ENCODE measurements at places on chromosomes 5 and 9.

GRCh38 chr9:108867116-108867515, 5.0 kb downstream of the ACTL7A start:
- DNase-seq: no peak

DNA sequence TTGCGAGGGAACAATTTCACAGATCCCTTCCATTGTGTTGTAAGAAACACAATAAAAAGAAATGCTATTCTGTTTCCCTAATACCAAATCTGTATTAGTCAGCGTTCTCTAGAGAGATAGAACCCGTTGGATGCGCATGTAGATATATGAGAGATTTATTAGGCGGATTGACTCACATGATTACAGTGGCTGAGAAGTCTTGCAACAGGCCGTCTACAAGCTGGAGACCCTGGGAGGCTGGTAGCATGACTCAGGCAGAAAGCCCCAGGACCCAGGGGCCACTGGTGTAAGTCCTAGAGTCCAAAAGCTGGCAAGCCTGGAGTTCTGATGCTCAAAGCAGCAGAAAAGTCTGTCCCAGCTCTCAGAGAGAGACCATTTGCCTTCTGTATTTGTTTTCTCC, 18.4 kb upstream of the IL17B start:
- no peak for DNase-seq

DNA sequence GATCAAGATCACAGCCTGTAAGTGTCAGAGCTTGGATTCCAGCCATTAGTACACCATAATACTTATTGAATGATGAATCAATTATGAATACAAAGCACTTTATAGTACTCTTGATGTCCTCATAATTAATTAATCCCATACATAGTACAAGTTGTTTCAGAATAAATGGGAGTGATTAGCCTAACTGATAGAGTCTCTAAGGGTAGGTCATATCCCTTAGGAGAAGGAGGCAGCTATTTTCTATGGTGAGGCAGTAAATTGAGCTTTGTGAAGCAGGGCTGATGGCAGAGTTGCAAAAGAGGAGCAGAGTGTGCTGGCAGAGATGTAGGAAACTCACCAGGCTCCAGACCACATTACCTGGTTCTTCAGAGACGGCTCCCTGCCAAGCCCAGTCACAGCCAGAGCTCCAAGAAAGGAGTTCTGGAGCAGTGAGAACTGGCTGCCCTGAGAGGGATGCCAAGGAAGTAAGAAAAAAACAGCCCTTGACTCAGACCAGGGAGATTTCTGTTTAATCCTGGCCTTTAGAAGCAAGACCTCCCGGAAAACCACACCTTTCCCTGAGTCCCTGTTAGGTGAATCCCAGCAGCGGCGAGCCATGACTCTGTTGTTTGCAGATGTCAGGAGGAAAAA, 112.9 kb downstream of the SH3TC2 start:
- no peak for DNase-seq

DNA sequence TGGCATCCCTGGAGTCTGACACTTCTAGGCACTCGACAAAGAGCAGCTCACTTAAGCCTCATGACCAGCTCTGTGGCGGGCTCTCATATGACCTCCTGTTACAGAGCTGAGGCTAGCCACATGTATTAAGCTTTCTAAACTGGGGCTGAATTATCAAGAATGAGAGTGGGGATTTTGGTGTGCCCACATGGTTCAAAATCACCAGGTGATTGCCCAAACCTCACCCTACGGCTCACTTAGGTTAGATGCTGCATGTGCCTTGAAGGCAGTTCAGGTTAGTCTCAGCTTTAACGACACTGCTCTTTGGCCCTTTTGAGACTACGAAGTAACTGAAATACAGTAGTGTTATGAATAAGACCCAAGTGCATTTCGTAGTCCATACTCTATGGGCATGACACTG, 39.4 kb upstream of the SMIM32 start:
- DNase-seq: no peak

- DNase-seq: no peak
Observed at GRCh38 chr5:114726131-114726530, 364.3 kb downstream of the KCNN2 start.

DNA sequence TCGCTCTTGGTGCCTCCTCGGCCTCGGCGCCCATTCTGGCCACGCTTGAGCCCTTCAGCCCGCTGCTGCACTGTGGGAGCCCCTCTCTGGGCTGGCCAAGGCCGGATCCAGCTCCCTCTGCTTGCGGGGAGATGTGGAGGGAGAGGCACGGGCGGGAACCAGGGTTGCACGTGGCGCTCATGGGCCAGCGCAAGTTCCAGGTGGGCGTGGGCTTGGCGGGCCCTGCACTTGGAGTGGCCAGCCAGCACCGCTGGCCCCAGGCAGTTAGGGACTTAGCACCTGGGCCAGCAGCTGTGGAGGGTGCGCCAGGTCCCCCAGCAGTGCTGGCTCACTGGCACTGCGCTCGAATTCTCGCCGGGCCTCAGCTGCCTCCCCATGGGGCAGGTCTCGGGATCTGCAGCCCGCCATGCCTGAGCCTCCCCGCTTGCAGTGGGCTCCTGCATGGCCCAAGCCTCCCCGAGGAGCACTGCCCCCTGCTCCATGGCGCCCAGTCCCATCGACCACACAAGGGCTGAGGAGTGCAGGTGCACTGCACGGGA, 106.4 kb downstream of the SMC2 start:
- DNase-seq: no peak

DNA sequence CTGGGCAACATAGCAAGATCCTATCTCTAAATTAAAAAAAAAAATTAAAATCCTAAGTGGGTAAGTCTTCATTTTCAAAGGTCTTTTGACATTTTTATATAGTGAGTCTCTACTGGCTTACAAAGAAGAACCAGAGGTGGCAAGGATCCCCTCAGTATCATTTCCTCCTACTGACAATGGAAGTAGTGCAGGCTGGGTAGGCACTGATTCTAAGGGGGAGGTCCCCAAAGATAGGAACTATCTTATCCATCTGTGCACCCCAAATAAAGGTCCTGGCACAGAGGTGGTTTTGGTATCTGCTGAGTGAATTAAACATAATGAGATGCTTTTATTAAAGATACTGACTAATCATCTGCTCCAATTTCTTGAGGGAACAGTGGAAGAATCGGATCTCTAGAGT, 4.2 kb downstream of the FAM193B start:
- no peak for DNase-seq

DNA sequence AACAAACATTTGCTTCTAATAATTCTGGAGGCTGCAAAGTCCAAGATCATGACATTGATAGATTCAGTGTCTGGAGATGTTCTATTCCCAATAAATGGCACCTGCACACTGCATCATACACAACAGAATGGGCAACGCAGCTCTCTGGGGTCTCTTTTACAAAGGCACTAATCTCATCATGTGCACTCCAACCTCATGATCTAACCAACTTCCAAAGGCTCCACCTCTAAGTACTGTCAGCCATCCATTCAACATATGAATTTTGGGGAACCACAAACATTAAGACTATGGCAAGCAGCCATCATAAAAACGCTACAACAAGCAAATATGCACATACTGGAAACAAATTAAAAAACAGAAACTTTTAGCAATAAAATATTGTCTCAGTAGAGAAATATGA, 121.1 kb downstream of the CYLC2 start:
- no peak for DNase-seq

- no peak for DNase-seq
Observed at GRCh38 chr5:39115644-39116343, 41.6 kb upstream of the RICTOR start.

DNA sequence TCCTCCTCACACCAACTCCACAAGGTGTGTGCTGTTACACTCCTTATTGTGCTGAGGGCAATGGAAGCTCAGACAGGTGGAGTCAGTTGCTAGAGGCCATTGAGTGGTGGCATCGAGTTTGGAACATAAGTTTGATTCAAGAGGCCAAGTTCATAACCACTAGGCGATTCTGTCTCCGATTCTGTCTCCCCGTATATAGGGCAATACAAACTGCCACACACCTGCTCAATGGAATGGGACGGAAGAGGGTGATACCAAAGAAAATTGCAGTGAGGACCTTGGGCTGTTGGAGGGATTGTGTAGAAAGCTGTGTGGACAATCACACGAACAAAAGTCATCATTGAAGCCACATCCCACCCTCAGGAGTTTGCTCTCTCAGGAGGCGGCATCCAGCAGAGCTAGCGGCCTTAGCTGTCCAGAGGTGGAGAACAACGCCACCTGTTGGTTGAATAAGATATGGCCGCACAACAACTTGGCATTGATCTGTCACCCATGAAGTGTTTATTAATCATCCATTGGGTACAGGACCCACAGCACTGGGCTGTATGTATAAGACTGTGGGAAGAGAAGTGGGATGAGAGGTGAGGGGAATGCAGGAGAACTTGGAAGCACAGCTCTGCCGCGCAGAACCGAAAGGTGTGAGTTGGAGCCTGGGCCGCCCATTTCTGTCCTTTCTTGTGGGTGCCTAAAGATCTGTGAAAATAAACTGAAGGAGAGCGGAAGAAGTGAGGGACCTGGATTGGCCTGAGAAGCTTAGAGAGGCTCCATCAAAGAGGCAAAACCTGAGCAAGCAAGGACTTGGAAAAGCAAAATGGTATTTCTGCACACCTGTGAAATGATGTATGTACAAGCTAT, 16.1 kb upstream of the NEUROG1 start:
- DNase-seq: peak; percentile 87

DNA sequence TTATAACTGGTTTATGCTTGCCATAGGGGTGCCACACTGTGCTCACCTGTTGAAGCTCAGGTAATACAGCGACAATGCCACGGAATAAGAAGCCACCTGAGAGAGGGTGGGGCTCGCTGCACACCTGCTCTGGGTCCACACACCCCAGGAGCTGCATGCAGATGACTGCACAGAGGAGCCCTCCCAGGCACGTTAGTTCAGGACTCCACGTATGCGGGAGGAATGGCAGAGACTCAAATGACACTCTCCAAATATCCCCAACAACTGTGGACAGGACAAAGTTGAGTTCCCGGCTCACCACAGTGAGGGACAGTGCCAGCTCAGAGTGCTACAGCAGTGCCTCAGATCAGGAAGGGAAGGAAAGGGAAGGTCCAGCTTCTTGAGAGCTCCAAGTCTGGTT, 5.8 kb upstream of the FCN1 start:
- DNase-seq: no peak

DNA sequence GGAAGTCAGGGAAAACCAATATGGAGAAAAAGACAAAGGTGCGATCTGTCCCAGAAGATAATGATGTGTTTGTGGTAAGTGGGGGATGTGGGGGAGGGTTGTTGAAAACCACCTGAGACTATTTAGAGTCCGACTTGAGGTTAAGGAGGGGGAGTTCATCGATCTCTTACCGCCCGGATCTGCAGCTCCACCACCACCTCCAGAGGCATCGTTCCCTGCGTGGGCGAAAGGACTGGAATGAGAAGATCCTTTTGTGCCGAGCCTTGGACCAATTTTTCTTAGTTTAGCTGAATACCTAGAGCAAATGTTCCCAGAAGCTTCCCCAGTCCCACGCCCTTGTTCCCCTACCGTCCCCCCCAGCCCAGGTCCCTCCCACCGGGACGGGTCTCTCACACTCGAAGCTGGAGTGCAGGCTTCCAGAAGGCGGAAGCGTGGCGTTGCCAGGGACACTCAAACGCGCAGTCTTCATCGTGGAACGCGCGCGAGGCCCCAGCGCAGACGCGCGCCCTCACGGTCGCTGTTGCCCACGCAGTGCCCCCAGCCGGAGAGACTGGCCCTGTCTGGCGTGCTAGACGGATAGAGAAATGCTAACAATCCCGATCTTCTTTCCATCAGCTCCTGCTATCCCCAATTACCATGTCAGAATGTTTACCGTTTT, at the start of gene SPATA6L:
TSS of gene SPATA6L (minus strand) at position 439 of the 658 bp plus-strand sequence. CDS start at position 209, 230 bp downstream.
- DNase-seq: peak; percentile 71

- DNase-seq: no peak
Observed at GRCh38 chr5:150172556-150172955, 6.0 kb downstream of the CDX1 start.

DNA sequence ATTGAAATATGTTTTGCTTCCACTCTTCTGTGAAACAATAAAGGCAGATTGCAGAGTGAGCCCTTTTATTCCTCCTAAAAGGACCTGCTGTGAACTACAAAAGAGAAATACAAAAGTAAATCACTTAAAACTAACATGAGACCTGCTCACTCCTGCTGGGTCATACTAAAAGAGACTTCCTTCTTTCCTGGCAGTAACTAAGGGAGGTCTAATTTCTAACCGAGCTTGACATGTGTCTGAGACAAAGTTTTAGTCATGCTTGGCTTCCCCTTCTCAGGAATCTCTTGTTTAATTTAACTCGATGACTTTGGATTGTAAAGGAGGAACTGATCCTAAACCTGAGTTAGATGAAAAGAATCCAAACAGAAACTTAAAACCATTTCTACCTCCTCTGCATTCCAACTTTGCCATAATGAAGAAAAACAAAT, 86.4 kb upstream of the CDH6 start:
- DNase-seq: no peak

- DNase-seq: no peak
Observed at GRCh38 chr9:132631685-132632084, 38.1 kb downstream of the DDX31 start.

DNA sequence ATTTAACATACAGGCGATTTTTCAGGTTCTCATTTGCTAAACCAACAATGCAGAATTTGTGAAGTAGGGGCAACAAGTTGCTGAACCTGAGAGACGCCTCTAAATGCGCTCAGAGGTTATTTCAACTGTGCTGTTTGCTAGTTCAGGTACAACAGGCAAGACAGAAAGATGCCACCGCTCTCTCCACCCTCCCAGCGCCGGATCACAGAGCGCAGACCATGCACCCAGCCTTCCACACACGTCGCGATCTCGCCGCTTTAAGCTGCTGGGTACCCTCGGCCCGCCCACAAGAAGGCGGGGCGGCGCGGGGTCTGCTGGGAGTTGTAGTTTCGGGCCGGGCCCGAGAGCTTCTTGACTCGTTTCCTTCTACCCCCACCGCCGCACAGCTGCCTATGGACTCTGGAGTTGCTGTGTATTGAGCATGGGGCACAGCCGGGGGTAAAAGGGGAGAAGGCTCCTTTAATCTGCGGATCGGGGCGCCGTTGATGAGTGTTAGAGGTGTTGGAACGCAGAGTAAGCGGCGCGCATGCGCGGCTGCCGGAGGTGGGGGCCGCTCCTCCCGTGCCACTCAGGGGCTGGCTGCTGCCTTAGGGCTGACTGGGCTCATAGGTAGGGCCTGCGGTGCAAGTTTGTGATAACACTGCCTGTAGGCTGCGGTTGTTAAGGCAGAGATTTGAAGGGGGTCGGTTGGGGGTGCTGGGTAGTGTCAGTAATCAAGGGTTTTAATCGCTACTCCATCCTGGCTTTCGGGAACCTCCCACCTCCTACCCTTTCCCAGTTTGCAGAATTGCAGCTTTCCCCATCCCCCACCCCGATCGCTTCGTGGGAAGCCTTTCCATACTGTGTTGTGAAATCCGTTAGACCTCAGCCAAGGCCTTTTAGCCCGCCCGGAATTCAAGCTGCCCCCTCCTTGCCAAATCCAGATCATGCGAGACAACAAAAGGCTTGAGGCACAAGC, 40.3 kb upstream of the ABCA1 start:
- DNase-seq: peak; percentile 92

DNA sequence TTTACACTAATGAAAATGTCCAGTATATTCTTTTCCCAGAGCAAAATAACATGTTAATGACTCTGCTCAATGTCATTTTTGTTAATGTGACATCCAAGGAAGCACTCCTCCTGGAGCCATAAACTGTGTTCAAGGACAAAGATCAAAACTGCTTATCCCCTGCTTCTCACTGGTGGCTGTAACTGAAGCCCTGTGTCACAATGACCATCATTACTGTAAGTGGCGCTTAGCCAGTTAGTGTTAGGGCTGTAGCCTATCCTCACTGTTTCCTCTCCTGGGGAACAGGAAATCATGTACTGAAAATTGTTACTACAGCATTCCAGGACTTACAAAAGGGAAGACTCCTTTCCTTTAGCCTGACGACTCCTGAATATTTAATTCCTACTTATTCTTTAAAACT, 71.7 kb upstream of the COX7C start:
- no peak for DNase-seq

Data from head of caudate nucleus (tissue), 42 donors.